ENCODE measurements at places on chromosomes 1 and 21.

- DNase-seq = no peak
Observed at GRCh38 chr1:232788235-232788872, 16.9 kb upstream of the MAP10 start.

DNA sequence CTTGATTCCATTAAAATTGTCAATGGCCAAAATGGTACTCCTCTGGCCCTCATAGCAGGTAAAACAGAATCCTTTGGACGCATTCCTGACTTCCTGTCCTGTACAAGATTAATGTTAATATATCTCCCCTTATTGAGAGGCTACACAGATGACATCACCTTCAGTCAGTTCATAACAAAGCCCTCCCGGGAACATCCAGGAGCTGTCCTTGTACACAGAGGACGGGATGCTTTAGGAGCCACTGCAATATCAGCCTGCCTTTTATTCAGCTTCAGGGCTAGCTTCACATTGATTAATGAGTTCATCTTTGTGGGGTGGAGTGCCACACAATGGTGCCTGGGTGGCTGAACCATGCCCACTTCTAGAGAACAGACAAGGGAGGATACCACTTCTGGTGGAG lies 235.1 kb downstream of the NRIP1 start:
- no peak for DNase-seq

GRCh38 chr1:161127649-161128048 lies 4.8 kb downstream of the DEDD start:
- no peak for DNase-seq

GRCh38 chr1:192119701-192120100 lies 38.6 kb upstream of the RGS18 start:
- DNase-seq = no peak

DNA sequence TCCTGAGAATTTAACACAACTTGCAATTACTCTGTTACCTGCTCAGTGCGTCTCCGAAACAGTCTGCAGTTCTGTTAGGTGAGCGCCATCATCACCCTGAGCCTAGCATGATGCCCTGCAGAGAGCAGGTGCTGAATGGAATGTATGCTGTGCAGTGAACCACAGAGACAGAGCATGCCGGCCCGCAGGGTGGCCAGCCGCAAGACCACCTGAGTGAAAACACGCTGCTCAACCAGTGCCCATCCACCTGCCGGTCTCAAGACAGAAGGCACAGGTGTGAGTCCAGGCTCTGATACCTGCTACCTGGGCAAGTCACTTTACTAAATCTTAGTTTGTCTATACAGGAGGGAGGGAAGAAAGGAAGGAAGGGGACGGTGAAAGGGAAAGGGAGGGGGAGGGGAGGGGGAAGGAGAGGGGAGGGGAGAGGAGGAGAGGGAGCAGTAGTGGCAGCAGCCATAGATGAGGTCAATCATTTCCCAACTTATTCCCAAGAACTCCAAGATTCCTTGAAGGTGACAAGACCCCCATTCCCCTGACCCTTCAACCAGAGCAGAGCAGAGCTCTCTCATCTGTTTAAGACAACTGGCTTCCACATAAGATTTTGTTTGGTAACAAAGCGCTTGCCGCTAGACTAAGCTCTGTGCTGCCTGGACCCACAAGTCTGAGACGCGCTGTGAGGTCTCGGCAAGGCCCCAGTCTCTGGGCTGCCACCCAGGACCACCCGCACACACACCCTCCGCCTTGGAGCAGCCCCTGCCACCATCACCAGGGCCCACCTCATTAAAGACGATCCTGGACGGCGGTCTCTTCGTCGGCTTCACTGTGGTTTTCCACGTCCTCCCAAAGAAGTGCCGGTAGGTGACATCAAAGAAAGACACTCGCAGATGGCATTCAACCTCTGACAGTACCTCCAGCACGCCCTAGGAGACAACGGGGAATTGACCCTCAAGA lies 14.5 kb downstream of the NPHP4 start:
- no peak for DNase-seq

DNA sequence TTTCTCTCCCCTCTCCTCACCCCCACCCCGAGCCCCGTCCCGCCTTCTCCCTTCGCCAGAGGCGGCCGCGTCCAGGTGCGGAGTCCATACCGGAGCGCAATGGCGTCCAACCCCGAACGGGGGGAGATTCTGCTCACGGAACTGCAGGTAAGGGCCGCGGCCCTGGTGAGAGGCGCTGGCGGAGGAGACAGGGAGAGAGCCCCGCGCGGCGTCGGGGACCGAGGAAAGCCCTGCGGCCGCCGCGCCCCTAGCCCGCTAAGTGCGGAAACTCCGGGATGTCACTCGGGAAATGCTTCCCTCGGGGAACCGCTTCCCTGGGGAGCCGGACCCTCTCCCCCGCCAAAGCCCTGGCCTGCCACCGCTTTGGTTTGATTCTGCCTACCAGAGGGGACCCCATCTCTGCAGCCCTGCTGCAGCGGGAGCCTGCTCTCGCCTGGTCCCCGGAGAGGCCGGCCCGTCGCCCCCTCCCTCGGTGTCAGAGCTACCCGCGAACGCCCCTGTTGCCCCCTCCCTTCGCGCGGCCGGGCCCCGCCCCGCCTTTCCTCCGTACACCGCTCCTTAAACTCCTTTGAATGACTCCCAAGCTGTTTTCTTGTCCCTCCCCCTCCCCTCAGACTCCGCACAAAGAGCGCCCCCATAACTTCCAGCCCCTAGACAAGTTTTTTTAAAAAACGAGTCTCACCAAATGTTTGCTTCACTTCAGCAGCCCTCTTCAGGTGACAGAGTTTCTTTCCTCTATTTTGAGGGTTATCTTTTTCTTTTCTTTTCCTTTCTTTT lies 597 bp downstream of the PKN2 start:
- DNase-seq = peak; percentile 39

GRCh38 chr1:216325946-216326345 lies 97.3 kb downstream of the USH2A start:
- DNase-seq = no peak

DNA sequence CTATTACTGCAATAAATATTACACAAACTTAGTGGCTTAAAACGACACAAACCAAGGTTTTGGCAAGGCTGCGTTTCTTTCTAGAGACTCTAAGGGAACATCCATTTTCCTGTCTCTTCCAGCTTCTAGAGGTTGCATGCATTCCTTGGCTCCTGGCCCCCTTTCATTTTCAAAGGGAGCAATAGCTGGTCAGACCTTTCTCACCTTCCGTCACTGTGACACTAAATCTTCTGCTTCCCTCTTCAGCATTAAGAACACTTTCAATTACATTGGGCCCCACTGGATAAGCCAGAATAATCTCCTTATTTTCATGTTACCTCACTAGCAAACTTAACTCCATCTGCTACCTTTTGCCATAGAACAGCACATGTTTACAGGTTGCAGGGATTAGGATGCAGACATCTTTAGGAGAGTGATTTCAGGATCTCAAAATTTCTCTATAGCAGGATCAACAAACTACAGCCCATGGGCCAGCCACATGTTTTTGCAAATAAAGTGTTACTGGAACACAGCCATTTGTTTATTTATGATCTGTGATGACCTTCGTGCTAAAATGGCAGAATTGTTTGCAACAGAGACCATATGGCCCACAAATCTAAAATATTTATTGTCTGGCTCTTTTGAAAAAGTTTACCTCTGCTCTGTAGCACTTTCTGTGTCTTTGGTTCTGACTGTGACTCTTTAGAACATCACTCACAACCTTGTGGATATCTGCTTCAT lies 221.5 kb upstream of the SGIP1 start:
- DNase-seq = no peak

DNA sequence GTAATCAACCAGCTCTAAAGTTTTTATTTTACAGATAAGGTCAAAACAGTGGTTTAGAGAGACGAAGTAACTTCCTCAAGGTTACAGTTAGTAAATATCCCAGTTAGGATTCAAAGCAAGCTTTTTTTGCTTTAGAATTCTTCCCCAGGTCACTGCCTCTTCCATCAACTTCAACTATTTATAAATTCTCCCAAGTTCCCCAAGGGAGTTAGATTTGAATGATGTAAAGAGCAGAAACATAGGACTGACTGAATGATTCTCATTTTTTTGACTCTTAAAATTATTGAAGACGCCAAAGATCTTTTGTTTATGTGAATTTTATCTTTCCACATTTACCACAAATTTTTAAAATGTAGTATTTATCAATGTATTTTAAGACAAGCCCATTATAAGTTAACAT lies 4.1 kb downstream of the POGZ start:
- no peak for DNase-seq

GRCh38 chr1:119732465-119733168 lies 20.9 kb downstream of the PHGDH start:
- DNase-seq = no peak

DNA sequence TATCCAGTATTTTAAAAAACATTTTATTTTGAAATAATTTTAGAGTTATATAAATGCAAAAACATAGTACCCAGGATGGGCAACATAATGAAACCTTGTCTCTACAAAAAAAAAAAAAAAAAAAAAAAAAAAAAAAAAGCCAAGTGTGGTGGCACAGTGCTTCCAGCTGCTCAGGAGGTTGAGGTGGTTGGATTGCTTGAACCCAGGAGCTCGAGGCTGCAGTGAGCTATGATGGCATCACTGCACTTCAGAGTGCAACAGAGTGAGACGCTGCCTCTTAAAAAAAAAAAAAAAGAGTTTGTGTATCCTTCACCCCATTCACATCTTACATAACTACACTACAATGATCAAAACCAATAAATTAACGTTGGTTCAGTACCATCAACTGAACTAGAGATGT lies 115.6 kb upstream of the KIF26B start:
- DNase-seq = no peak

GRCh38 chr1:80155371-80155770 lies 1148.8 kb upstream of the ADGRL4 start:
- DNase-seq = no peak

GRCh38 chr21:45820171-45821091 lies 161.1 kb upstream of the COL6A1 start:
- peak; percentile 64 for DNase-seq

DNA sequence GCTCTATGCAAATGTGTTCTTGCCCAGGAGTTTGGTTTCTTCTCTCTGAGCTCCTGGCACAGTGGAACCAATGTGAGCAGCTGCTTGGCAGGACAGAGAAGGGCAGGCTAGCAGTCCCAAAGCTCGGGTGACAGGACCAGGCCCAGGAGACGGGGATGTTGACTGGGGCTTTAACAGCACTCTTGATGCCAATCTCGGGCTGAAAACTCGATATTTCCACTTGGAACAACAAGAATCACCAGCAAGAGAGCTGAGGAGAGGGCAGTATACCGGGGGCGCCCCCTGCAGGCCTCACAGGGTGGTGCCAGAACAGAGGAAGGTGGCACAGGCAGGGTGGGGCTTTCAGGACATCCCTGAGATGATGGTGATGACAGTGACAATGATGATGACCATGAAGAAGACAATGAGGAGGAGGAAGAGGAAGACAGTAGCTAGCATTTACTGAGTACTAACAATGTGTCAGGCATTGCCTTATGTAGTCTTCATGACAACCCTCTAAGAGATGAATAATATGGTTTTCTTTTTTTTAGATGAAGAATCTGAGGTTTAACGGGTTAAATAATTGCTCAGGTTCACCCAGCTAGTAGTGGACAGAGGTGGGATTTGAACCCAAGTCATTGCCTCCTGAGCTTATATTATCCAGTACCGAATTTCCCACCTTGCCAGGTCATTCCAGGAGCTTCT lies 2.7 kb upstream of the KCNJ9 start:
- peak; percentile 44 for DNase-seq

- DNase-seq = no peak
Observed at GRCh38 chr1:182315167-182315556, 76.4 kb downstream of the GLUL start.

DNA sequence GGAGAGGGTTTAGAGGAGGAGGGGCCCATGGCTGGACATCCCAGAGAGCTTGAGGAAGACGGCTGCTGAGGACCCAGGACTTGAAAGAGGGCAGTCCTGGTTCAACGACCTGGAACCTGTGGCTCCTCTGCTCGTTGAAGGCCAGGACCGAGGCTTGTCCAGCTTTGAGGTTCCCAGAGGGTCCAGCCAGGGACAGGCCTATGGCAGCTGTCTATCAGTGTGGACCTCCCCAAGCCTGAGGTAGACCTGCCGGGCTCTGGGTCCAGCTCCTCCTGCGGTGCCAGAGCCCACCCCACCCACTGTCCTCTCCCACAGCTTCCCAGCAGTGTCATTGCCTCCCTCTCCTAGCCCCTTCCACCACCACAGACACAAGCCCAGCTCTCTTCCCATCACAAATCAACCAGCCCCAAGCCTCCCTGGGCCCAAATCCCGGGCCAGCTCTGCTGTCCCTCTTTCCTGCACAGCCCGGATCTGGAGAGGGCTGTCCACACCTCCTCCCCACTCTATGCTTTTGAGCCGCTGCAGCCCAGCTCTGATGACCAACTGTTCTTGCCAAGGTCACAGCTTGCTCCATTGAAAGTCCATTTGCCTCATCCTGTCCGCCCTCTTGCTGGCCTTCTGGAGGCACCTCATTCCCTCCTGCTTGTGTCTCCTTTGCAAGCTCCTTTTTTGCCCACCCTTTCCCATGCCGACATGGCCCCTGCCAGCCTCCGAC lies 48.7 kb upstream of the EDN2 start:
- DNase-seq = no peak

- no peak for DNase-seq
Observed at GRCh38 chr1:44505210-44505993, 100.3 kb downstream of the RNF220 start.

GRCh38 chr1:247007511-247008405 lies at the start of gene ZNF695:
Gene ZNF695, minus strand, starts transcription at chr1:247008057. Its CDS starts 149 bp downstream, at chr1:247007908.
- peak; percentile 57 for DNase-seq

- DNase-seq = no peak
Observed at GRCh38 chr1:220500372-220500771, 27.6 kb upstream of the MARK1 start.

DNA sequence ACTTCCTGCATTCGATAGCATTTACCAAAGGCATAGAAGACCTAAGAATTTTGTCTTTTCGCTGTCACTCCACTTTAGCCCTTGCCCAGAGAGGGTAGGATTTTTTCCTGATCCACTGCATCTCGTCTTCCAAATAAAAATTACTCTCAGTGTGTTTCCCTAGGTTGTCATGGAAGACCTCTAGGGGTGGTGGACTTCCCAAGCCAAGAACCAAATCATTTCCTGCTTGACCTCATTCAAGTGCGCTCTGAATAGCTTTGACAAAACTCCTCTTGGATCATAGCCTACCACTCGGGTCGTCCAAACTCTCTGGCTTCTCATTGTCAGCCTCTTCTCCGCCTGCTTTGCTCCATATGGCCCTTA lies 431 bp upstream of the C1orf52 start:
- DNase-seq = no peak

DNA sequence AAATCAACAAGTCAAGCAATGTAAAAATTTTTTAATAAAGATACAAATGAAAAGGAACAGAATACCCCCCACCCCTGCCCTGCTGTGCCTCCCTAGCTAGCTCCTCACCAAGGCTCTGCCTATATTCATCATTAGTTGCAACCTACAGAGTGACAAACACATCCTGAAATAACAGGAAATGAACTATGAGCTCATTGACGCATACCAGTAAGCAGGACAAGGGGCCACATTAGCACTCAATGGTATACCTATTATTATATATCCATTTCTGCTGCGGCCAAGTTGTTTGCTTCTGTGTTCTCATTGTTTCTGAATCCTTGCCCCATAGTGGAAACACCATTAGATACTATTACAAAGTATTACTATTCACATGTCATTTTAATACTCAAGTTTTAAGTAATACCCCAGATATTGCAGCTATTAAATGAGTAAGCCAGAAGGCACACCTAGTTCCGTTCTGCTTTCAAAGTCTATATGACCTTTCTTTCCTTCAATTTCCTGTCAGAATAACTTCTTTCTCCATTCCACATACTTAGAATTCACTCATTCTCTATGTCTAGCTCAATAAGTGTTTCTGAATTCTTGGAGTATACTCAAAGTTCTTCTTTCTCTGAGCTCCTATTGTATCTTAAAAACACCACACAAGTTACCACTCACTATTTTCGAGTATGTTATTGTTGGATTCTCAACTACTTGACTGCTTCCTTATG lies 1214.9 kb downstream of the PLA2G4A start:
- no peak for DNase-seq
